AG09319 (cell line): ENCODE measurements at places on chromosomes 1 and 21.
A peak's percentile ranks its signal among the peaks of the same experiment; 100 is the strongest.

- no peak for DNase-seq
Measured at GRCh38 chr1:29424266-29424665, 187.9 kb downstream of the PTPRU start.

- no peak for DNase-seq
Measured at GRCh38 chr1:37602750-37603694, 7.3 kb upstream of the GNL2 start.

GRCh38 chr21:35926003-35926740 lies 134.2 kb downstream of the SETD4 start:
- DNase-seq = no peak

DNA sequence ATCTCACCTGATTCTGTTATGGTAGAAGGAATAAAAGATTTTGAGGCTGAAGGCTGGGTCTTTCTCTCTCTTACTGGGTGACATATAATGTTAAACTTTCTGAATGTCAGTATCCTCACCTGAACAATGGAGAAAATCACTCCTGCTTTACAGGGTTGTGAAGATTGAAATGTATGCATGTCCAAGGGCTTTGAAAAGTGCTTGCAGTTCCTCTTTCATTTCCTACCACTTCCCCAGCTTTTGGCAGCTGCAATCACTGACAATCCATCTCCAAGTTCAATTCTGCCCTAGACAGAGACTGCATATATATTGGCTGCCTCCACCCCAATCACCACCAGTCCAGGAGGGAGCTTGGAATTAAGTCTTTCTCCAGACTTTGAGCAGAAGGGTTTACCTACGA lies 39.8 kb downstream of the FAM78B start:
- no peak for DNase-seq

GRCh38 chr1:181113059-181113641 lies 24.6 kb downstream of the IER5 start:
- DNase-seq = no peak

- peak; percentile 35 for DNase-seq
Measured at GRCh38 chr1:8712413-8713231, 104.8 kb downstream of the RERE start.

GRCh38 chr1:84668185-84668584 lies 22.1 kb downstream of the SSX2IP start:
- DNase-seq = no peak

- DNase-seq = no peak
Measured at GRCh38 chr1:232553809-232554208, 76.1 kb downstream of the SIPA1L2 start.

DNA sequence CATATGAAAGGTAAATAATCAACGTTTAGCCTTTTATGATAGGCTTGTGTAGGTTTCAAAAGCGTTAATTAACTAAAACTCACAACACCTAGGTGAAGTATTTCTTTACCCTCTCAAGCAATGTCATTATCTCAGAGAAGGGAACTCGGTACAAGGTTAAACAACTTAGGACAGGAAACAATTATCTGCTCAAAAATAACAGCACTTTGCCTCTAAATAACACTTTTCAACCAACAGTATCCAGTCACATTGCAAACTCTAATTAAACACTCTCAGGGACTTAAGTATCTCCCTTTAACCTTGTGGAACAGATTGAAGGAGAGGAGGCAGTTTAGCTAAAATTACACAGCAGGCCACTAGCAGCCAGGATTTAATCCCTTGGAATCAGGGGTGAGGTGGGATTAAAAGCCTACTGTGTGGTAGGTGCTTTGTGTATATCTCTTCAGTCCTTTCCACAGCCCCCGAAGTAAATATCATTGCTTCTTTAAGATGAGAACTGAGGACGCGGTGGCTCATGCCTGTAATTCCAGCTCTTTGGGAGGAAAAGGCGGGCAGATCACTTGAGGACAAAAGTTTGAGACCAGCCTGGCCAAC lies 5.2 kb upstream of the AKNAD1 start:
- DNase-seq = no peak

GRCh38 chr1:41485605-41486004 lies 1.1 kb upstream of the EDN2 start:
- no peak for DNase-seq

- DNase-seq = no peak
Measured at GRCh38 chr1:66041654-66042053, 249.0 kb downstream of the PDE4B start.

DNA sequence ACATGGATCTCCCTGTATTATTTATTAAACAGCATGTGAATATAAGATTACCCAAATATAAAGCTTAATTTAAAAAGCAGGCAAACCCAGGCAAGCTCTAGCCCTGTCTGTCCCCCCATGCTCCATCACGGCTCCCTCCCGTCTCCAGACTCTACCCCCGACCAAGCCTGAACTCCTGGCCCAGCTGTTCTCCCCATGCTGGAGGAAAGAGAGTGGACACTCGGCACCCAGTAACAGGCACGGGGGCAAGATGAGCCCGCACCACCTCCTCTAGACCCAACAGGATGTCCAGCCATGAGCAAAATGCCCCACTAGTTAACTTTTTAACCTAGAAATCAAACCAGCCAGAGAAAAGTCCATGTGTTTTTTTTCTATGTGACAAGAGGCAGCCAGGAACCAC lies 19.3 kb downstream of the SLC19A1 start:
- DNase-seq = no peak

DNA sequence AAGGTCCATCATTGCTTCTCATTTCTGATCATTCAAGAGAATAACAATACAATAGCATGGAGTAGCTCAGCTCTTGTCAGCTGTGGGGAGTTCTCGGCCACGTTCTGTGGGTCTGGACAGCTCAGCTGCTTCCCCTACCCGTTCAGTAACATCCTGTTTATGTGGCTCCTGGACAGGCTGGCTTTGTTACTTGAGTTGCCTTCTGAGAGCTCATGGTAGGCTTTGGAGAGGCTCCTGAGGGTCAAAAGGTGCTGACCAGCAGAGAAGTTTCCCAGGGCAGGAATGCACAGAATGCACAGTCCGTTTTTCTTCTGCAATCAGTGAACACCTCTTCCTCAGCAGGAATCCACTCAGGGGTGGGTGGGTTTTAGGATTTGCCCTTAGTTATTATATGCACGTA lies 36.0 kb downstream of the KAZN start:
- no peak for DNase-seq

DNA sequence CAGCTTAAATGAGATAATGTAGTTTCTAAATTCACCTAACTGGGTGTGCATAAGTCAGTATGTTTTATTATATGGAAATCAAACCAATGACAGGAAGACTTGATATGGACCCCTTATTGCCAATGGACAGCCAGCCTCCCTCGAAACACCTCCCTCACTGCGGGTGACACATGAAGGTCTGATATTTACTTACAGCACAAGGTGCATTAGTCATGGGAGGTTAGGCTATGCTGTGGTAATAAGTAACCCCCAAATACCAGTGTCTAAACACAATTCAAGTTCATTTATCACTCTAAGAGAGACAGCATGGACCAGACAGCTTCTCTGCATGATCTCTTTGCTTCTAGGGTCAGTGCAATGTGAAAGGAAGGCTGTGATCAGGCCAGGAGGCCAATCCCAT lies 126.0 kb upstream of the KCNJ6 start:
- no peak for DNase-seq

DNA sequence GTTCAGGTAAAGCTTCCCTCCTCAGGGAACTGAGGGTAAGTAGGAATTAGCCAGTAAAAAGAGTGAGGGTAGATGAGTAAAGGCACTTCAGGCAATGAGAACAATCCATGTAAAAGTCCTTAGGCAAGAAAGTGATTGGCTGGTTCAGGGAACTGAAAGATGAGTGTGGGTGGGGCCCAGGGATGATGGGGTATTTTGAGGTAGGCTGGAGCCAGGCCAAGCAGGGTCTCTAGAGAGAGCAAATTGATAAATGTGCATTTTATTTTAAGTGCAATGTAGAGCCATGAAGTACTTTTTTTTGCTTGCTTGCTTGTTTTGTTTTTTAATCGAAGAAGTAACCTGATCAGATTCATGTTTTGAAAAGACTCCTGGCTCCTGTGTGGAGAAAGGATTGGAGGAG lies 26.5 kb downstream of the OSBPL9 start:
- DNase-seq = no peak

DNA sequence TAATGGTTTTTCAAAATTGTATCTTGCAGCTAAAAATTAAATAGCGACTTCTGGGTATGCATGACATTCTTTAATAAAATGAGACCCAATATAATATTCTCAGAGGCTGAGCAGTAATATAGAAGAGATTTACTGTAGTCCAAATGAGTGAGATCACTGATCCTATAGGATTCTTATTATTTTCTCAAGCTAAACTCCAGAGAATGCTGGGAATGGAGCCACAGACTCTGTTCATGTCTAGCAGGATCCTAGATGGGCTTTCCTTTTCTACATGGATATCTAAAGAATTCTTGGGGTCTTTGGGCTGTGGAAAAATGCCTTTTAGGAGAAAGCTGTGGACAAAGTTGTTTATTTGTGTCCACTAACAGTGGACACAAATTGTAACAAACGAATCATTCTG lies 150.7 kb upstream of the ZNF644 start:
- DNase-seq = no peak

DNA sequence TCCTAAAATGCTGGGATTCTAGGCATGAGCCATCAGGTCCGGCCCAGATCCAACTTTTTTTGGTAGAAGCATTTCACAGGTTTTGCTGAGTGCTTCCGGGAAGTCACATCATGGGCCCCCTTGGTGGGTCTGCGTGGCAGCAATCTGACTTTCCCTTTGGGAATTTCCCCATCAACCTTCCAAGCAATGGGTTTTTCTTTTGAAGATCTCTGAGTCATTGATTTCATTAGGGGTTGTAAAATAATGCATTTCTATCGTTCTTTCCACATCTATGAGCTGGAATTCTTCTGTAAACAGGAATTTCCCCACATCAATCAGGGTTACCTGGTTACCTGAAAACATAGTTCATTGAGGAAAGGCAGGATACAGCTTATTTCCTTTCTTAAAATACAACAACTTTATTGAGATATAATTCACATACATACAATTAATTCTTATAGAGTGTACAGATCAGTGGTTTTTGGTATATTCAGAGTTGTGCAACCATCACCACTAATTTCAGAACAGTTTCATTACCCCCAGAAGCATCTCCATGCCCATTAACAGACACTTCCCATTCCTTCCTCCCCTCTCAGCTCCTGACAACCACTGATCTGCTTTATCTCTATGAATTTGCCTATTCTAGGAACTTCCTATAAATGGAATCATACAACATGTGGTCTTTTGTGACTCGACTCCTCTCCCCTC lies 9.9 kb upstream of the ZBTB17 start:
- DNase-seq = no peak

DNA sequence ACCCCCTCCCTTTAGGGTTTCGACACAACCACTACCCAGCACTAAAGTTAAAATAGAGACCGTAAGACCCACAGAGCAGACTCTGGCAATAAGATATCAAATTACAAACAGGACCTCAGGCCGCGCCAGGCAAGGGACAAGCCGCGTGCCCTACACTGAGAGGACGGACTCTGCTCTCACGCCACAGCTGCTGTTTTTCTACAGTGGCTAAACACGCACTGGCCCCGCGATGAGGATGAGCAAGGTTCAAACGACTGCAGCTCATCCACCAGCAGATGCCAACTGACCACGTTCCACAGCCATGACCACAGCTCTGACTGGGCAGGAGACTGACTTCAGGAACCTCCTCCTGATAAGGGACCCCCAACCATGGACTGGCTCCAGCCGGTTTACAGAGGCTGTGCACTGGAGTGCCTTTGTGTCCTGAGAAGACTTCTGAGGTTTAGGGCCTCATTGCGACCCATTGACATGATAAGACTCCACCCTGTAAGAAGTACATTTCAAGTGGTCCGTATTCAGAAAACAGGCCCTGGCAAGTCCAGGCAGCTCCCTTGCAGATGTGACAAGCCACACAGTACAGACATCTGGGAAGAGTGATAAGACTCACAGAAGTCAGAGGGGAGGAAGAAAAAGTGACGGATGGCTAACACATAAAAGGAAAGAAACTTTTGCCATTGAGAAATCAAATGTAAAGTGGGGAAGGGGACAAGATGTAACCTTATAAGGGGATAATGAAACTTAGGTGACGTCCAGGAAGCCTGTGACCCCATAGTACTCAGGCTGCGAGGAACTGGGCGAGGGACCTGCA lies 1.5 kb upstream of the KRTAP10-6 start:
- DNase-seq = no peak

DNA sequence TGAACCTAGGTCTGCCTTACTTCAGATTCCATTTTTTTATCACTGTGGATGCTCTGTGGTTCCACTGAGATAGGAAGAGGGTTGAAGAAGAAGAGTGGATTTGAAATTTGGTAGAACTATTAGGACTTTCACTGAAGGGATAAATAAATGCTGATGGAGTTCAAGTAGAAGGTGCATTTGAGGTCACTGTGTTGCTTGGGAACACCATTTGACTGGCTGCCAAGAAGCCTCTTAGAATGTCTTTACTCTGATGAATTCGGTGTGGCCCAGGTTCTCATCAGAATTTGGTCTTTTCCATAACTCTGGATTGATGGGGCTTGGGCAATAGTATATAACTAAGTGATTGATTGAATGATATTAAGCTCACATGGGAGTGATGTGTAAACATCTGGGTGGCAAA lies 11.9 kb downstream of the XPR1 start:
- no peak for DNase-seq

GRCh38 chr1:70706381-70707037 lies 295.4 kb downstream of the CTH start:
- DNase-seq = no peak

DNA sequence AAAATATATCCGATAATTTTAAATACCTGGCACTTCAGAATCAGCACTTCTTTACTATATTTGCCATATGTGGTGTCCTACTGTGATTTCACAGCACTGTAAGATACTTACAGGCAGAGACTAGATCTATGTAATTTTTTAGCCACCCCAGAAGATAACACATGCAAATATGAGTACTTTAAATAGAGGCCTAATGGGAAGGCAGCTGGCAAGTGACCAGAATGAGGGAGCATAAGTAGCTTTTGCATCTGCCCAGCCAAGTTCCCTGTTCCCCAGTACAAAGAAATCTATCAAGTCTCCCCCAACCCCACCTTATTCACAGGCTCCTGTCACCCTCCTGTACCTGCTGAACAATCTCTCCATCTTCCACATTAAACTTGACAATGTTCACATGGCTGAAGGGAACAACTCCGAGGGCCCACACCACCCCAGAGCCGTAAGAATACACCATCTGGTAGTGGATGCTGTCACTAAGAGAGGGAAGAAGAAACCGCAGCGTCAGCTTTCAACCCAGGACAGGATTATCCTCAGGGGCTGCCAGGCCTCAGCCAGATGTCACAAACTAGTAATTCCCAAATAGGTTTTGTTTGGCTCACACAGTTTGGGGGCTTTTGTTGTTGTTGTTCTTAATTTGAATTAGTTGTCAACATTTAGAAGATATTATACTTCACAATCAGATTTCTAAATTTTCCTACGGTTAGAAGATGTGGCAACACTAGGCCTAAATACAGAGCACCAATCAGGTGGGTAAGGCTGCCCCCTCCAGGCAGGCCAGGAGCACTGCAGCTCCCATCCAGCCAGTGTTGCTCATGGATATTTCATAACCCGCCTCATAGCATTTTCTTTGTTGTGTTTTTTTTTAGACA lies 10.4 kb downstream of the EMC1 start:
- peak; percentile 56 for DNase-seq

GRCh38 chr1:23148084-23148483 lies 20.6 kb downstream of the LUZP1 start:
- DNase-seq = no peak

- no peak for DNase-seq
Measured at GRCh38 chr1:181972256-181972655, 89.3 kb downstream of the ZNF648 start.

GRCh38 chr1:179121159-179121938 lies 39.5 kb downstream of the TOR3A start:
- DNase-seq = peak; percentile 43
